Stimulated activated CD8-positive, alpha-beta memory T cell treated with anti-CD3 and anti-CD28 coated beads, Interleukin-4, amount 100 ng/mL, for 1 hour (primary cell): ENCODE measurements at places on chromosomes 16 and 17.

DNA sequence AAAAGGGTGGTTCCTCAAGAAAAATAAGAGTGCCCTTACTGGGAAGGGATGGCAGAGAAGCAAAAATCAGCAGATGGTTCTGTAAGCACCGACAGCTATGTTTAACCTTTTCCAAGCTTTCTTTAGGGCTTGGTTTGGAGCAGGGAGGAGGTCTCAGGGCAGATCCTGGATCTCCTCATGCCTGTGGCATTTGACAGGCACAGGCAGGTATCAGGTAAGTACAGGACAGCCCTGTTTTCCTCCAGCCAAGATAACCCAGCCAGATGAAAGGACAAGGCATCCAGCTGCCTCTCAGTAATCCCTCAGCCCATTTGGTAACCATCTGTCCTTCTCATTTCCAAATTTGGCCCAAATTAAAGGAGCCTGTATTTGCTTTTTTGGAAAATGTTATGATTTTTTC lies 141.5 kb downstream of the TOX3 start:
- DNase-seq = no peak

DNA sequence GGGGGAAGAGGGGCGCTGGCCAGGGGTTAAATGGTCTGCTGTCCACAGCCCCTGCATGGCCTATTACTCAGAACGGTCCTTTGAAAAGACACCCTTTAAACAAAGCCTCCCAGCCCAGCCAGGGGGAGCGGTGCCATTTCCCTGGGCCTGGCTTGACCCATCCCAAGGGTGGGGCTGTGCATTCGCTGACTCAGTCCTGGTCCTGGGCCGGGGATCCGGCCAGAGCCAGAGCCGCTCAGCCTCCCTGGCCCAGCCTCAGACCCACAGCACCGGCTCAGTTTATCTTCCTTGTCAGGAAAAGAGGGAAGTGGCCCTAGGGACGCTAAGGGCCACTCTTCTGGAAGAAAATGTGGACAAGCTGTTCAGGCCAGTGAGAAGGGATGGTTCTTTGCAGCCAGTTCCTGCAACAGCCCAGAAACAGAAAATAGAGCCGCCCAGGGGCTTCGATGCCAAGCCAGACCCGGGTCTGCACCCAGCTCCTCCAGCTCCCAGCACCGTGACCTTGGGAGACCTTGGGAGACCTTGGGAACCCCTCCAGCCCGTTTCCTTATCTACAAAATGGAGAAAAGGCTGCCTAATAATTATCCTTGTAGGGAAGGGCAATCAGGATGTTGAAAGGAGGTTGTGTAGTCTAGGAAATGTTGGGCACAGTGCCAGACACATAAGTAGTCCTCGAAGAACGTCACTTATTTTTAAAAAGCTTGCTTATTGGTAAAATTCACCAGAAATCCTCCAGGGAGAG lies 82.5 kb downstream of the ZDHHC7 start:
- no peak for DNase-seq

- no peak for DNase-seq
Measured at GRCh38 chr16:87317750-87318644, 805 bp upstream of the C16orf95 start.

- no peak for DNase-seq
Measured at GRCh38 chr16:50942143-50942542, 200.3 kb downstream of the CYLD start.

- DNase-seq = peak; percentile 55
Measured at GRCh38 chr17:68290955-68291835, at the start of the genes ARSG and SLC16A6. Gene ARSG (plus strand): TSS chr17:68291495. CDS start chr17:68307494, 15,999 bp downstream. Gene SLC16A6 (minus strand): TSS chr17:68291127. CDS start chr17:68278320, 12,807 bp downstream.

DNA sequence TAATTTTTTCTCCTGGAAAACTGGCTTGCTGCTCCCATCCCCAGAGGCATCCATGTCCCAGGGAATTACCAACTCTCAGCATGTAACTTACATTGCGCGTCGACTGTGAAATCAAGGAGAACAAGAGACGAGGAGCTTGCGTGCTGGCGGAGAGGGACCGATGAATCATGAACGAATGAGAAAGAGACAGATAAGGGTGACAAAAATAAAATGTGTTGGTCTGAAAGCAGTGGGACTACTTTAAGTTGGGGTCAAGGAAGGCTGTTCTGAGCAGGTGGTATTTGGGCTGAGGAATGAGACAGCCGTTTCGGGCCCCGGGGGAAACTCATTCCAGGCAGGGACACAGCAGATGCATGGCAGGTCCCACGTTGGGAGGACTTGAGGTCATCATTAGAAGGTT lies 22.5 kb downstream of the ABAT start:
- no peak for DNase-seq

- DNase-seq = no peak
Measured at GRCh38 chr16:62130101-62130500, 93.9 kb upstream of the CDH8 start.

DNA sequence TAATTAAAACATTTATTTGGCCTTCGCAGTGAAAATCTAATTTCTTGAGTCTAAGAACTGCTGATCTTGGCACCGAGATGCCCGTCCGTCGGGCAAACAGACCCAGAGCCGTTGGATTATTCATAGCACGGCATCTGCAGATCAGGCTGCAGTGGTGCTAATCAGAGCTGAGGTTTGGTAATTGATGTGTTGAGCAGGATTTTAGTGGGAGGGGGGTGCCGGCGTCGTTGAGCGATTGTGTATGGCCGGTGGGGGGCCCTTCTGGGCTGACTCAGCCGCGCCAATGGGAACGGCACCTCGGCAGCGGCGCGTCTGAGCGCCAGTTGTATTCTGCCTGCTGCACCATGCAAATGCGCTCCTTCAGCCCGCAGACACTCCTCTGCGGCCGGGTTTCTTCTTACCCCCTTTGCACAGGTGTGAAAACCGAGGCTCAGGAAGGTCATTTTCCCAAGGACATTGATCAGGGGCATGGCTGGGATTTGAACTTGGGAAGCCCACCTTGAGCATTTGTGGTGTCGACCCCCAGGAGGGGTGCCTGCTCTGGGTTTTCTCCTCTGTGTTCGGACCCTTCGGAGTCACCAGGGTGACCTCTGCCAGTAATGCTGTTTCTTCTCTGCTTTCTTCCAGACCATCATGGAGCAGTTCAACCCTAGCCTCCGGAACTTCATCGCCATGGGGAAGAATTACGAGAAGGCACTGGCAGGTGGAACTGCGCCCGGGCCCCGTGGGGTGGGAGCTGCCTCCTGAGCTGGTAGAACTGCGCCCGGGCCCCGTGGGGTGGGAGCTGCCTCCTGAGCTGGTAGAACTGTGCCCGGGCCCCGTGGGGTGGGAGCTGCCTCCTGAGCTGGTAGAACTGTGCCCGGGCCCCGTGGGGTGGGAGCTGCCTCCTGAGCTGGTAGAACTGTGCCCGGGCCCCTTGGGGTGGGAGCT lies 18.4 kb downstream of the BAIAP2 start:
- DNase-seq = no peak

DNA sequence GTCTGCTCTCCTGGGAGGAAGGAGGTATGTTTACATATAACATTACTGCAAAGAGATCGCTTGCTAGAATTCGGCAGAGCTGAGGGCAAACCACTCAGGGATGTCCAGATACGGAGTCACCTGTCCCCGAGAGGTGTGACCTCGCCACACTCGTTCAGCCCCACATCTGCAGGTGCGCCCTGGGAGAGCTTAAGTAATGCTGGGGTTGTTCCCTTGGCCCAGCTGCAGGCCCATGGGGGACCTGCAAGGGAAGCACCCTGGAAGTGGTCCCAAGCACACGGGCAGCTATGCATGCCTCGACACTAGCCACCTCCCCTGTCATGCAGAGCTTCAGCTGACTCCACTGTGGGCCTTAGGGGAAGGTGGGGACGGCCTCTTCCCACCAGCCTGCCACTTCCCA lies 22.2 kb downstream of the USP22 start:
- DNase-seq = no peak

- no peak for DNase-seq
Measured at GRCh38 chr16:9443864-9444263, 352.4 kb downstream of the HAPSTR1 start.
